Thyroid gland (tissue), 4 donors: ENCODE measurements at places on chromosomes 5 and 9. TPM values are rescaled to one million over a fixed set of nuclear protein-coding genes. Genes with fewer than 3 reads are reported as not detected.
A peak's percentile ranks its signal among the peaks of the same experiment; 100 is the strongest.

- DNase-seq, result no peak
Observed at GRCh38 chr5:96602776-96603175, 59.4 kb upstream of the CAST start.

DNA sequence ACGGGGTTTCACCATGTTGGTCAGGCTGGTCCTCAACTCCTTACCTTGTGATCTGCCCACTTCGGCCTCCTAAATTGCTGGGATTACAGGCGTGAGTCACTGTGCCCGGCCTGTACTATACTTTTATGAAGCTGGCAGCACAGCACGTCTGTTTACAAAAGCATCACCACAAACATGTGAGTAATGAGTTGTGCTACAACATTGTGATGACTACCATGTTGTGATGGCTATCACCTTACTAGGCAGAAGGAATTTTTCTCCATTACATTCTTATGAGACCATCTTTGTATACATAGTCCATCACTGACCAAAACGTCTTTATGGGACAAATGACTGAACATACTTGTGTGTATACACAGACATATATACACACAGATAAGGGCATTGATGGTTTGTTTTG lies 1019.0 kb downstream of the CDH18 start:
- DNase-seq, result no peak

GRCh38 chr5:76479973-76480667 lies 77.0 kb downstream of the IQGAP2 start:
- no peak for DNase-seq

HRH2 gene
- 0.78 TPM for total RNA-seq

GRCh38 chr5:172504701-172505402 lies 50.5 kb upstream of the SH3PXD2B start:
- no peak for DNase-seq

DNA sequence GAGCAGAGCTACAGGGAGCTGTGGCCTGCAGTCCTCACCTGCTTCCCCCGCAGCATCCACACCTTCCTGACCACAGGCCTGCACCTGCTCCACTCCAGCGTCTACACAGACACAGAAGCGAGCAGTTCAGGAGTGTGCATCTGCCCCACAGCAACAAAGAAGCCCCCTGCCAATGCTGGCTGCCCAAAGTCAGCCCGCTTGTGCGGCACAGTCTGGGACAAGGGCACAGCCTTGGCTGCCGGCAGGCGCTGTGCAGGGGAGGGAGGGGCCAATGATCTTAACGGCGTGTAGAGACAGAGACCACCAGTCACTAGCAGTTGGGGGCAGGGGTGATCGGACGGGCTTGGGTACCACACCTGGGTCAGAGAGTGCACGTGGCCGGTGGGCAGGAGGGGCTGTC lies 6.6 kb downstream of the BRD9 start:
- no peak for DNase-seq

GRCh38 chr5:150355791-150356190 lies 1.7 kb upstream of the TCOF1 start:
- no peak for DNase-seq

GRCh38 chr9:133204335-133204992 lies 4.6 kb downstream of the OBP2B start:
- DNase-seq, result no peak

GRXCR2 gene
- 0.13 TPM for total RNA-seq

- DNase-seq, result no peak
Observed at GRCh38 chr9:136416427-136416826, 6.0 kb downstream of the PMPCA start.

GRCh38 chr5:113053511-113053995 lies 77.0 kb downstream of the DCP2 start:
- no peak for DNase-seq

DDX4 gene
- 0.27 TPM for total RNA-seq

DNA sequence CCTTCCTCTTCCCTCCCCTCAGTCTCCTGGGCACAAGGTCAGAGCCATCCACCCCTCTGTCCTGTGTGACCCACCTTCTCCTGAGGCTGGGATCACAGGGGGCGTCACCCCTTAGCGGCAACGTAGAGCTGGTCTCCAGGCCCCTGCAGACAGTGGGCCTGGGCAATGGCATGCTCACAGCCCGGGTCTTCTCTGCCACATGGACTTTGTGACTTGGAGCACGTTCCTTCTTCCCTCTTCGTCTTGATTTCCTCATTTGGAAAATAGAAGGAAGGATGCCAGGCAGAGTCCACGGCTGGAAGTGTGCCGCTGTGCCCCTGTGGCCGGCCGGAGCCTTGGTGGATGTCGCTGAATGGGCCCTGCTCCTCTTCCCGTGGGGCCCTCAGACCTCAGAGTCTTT lies 10.0 kb downstream of the RXRA start:
- no peak for DNase-seq

GRCh38 chr5:176646049-176646706 lies 1.1 kb upstream of the TSPAN17 start:
- DNase-seq, result no peak

DNA sequence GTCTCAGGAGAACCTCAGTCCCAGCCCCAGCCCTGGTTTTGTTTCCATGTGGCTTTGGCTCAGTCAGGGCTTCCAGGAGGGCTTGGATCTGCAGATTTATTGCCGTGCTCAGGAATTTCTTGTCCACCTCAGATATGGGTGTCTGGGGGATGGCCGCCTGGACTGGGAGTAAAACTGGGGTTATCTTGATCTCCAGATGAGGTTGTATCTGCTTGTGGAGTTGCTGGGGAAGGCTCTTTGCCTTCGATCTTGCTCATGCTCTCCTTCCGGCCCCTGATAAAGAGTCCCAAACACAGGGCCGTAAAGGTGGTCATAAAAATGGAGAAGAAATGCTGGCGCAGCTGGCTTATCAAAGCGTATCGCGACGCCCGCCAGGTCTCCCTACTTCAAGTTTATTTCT lies 17.8 kb upstream of the PITX1 start:
- no peak for DNase-seq

DNA sequence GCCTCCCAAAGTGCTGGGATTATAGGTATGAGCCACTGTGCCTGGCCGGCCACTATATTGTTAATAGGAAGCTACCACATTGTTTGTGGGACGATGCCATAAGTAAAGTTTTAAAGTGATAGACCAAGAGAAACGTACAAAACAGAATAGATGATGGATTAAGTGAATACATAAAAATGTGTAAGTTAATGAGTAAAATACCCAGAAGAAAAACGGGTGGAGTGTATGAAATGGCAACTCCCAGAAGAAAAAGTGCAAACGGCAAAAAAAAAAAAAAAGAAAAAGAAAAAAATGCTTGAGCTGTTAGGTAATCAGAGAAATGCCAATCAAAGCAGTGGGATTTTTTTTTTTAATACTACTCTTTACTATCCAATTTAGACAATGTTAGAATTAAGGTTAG lies 246.0 kb downstream of the PDZD2 start:
- DNase-seq, result no peak

GRCh38 chr5:104053353-104053649 lies 490.7 kb upstream of the NUDT12 start:
- no peak for DNase-seq

FAM151B gene
- 2.6 TPM for total RNA-seq

CHSY3 gene
- total RNA-seq, result 3.2 TPM

TEK gene
- 11.9 TPM for total RNA-seq

GRCh38 chr5:181185560-181185959 lies 19.4 kb downstream of the TRIM7 start:
- DNase-seq, result no peak

EGFLAM gene
- 6.6 TPM for total RNA-seq

- no peak for DNase-seq
Observed at GRCh38 chr9:84947412-84947972, 278.0 kb downstream of the NTRK2 start.

GRCh38 chr5:79378510-79379186 lies 135.3 kb downstream of the HOMER1 start:
- DNase-seq, result no peak

- no peak for DNase-seq
Observed at GRCh38 chr5:2338686-2339085, 412.8 kb downstream of the IRX2 start.

GRCh38 chr5:75723378-75723777 lies 6.1 kb upstream of the POC5 start:
- no peak for DNase-seq

ROR2 gene
- 15.9 TPM for total RNA-seq

DNA sequence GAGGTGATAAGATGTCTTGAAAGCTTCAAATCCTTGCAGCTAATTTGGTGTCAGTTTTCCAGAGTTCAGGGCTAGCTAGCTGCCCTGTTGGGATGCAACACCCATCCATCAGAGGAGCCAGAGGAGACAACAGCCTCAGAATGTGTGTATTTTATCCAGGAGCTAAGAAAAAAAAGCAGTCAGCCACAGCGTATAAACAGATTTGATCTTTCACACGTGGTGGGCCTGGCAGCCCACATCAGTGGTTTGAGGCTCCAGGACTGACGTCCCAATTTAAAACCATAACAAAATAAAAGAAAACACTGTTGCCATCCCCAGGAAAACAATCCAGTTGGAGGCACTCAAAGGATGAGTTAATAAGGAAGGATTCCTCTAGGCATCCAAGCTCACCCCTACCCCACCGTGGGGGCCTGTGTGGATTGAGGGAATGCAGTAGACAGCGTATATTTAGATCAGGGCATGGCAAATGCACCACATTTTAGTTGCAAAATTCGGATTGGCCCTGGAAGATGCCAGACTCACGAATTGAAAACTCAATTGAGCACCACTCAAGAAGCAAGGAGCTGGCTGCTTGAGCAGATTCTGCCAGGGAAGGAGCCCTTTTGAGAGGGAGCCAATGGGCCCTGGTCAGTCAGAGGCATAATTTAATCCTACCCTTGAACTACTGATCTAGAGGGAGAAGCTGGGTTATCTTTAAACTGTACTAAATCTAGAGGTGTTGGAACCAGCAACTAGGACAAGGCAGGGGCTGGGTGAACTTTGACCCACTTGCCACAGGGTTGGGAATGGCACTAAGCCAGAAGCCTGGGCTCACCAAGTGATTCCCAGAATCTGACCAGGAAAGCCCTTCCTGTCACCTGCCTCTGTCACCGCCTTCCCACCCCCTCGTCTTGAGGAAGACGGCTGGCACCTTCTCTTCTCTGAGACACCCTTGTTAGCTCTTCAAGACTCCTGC lies 17.5 kb downstream of the ADRA1B start:
- peak; percentile 54 for DNase-seq

DNA sequence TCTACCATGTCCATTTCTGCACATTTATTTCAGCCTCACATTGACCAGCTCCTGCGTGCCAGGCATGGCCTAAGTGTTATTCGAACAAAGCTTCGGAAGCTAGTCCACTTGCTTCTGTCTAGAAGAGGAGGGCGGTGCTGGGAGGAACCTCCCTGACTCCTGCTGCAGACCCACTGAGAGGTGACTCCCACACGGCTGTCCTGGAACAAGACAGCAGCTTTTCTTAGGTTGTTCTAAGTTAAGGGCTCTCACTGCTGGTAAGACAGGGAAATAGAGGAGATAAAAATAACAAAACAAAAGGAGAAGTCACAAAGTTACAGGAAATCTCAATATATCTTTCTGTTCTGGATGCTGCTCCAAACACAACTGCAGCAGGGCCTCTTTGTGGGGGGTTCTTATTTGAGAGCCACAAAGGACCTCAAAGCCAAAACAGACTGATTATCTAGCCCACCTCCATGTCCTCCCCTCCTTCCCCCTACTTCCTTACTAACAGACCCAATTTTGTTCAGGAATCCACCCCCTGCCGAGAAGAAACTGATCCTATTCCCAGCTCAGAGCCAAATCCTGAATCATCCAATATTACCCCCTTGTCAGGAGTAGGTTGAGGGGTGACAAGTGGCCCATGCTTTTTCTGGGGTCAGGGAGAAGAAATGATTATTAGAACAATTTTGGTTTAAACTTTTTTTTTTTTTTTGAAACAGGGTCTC lies 28.4 kb upstream of the KCNIP1 start:
- DNase-seq, result no peak

GRCh38 chr5:73820326-73820725 lies 194.3 kb downstream of the ARHGEF28 start:
- DNase-seq, result no peak

GRCh38 chr5:122173474-122174415 lies 44.4 kb downstream of the ZNF474 start:
- DNase-seq, result no peak

DNA sequence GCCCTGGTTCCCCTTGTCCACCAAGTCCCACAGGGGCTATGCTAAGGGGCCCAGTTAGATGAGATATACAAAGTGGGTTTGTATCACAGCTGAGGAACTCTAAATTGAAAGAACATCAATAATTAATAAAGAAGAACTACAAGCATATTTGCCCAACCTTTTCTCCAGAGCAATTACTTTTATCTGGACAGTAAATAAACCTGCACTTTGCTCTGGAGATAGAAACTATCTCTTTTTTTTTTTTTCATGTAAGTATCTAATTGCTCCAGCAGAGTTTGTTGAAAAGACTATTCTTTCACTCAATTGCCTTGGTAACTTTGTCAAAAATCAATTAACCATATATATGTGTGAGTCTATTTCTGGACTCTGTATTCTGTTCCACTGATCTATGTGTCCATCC lies 6.0 kb upstream of the CDKN2AIPNL start:
- DNase-seq, result no peak

AMBP gene
- total RNA-seq, result not detected

GRCh38 chr9:94904806-94905205 lies 178.3 kb downstream of the AOPEP start:
- no peak for DNase-seq

DNA sequence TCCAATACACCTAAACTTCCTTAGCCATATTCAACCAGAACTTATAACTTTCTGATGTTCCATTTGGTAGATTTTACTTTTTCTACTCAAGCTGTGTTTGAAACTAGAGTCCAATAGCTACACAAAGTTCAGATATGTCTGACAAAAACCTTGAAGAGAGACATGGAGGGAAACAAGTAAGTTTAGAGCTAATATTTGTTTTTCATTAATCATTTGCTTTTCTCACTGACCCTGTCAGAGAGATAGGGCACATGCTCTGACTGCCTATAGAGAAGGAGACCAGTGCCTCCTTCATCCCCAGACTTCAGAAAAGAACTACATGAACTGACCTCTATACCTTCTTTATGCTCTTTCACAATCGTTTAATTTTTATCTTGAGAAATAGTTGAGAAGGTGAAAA lies 157.0 kb upstream of the PPP1R2B start:
- no peak for DNase-seq

CNTNAP3 gene
- total RNA-seq, result 7.9 TPM

SPRY4 gene
- total RNA-seq, result 32.8 TPM
